Left forelimb (tissue), 1 donor: ENCODE measurements at places on chromosomes 1 and 21.

- DNase-seq = no peak
These were observed 68.5 kb downstream of the DYRK1A start for GRCh38 chr21:37435120-37435519.

DNA sequence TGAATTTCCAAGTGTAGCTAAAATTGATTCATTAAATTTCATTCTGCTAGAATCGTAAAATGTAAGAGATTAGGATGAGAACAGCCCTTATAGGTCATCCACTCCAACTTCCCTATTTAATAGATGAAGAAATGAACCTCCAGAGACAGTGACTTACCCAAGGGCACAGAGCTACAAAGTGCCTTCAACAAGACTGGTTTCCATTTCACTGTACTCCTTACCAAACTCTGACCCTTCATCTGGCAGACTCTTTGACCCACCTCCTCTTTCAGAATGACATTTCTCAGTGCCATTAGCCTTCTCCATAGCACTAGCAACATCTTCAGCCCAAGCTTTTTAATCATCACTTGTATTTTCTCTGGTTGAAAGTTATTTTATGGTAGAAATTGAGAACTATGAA is 161.3 kb downstream of the NEK7 start:
- no peak for DNase-seq

DNA sequence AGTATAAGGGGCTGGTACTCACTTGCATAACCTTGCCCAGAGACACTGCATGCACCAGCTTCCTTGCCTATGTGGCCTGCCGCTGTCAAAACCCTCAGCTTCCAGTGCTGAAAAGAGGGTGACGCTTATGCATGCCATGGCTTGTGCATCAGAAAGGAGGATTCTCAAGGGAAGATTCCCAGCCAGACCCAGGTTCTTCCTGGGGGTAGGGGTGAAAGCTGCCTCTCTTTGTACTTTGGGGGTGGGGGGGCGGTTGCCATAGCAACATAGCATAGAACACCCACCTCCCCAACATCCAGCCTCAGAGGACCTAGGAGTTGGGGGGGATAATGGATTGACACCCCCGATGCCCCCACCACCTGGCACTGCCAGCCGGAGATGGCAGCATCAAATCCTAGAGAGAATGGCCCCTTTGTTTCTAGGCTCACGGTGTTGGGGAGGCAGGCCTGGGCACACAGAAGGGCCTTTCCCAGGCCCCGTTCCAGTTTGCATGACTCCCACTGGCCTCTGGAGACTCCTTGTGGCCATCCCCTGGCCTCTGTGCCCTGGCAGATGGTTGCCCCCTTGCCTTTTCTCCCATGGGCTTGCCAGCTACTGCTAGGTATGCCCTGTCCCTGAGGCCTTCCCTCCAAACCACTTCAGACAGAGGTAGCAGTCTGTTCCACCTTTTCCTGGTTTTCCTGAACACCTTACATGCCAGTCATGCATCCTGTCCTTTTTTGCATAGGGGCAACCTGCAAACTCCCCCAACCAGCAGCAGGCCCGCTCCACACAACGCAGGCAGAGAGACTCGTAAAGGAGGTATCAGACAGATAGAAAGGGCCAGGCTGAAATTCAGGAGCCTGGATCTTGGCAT is 44.6 kb downstream of the RHBG start:
- no peak for DNase-seq

DNA sequence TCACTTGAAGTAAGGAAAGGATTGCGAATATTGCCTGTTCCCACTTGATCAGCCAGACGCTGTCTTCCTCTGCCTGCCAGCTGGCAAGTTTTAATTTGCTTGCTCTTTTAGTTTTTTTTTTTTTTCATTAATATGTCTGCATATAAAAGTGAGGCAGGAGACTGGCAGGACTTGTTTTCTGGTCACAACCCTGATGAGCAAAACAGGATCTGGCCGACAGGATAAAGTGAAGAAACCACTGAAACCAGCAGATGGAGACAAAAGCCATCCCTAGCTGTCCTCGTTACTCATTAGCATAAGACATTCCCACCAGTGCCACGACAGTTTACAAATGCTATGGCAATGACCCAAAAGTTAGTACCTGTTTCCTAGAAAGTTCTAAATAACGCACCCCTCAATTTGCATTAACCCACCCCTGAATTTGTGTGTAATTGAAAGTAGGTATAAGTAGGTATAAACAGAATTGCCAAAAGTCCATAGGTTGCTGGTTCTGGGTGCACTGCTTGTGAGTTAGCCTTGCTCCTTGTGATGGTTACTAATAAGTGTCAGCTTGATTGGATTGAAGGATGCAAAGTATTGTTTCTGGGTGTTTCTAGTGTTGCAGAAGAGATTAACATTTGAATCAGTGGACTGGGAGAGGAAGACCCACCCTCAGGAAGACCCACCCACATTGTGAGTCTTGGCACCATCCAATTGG is 60.8 kb downstream of the ZNF684 start:
- DNase-seq = no peak

DNA sequence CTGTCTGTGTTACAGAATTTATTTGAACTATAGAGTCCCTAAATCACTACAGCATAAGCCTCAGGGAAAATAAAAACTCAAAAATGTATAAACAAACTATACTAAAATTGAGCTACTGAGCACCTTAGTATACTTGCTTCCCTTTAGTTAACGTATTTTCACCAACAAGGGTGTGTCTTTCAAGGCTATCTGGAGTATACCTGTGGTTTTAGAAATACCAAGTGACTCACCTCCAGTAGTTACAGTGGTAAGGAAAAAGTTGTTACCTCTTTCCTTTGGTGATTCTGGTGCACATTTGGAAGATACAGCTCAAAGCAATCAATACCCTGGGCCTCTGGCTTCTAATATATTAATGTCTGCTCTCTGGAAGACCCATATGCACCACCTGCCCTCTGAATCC is 68.0 kb upstream of the C1orf105 start:
- no peak for DNase-seq

GRCh38 chr1:115717541-115717940 is 51.0 kb downstream of the CASQ2 start:
- DNase-seq = no peak

DNA sequence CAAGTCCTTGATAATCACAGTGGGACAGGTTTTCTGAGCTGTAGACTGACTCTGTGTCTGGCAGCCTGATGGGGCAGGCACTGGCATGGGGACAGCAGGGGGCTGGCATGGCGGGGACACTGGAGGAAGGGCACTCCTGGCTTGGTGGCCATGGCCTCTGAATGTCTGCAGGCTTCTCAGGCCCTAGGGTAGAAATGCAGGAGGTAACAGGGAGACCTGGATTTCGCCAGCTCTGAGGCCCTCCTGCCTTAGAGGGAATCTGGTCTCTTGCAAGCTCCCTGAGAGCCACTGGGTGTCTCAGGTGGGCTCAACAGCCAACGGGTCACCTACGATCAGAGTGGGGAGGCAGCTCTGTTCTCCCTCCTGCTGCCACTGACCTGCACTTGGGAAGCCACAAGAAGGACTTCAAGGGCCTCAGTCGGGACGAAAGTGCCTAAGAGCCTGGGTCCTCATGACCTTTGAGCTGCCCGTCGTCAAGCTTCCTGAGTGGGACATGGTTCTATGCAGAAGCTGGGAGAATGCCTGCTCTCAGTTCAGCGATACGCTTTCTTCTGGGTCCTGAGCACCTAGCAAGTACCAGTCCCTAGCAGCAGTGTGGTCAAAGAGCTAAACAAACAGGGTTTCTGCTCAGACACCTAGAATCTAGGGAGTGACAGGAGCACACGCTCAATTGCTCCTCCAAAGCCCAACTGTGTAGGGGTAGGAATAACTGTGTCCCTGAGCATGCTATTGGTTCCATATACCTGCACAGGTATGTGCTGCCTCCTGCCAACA is 569.0 kb downstream of the PTPRU start:
- DNase-seq = peak; percentile 44

GRCh38 chr1:237411621-237412020 is 369.6 kb downstream of the RYR2 start:
- DNase-seq = no peak

DNA sequence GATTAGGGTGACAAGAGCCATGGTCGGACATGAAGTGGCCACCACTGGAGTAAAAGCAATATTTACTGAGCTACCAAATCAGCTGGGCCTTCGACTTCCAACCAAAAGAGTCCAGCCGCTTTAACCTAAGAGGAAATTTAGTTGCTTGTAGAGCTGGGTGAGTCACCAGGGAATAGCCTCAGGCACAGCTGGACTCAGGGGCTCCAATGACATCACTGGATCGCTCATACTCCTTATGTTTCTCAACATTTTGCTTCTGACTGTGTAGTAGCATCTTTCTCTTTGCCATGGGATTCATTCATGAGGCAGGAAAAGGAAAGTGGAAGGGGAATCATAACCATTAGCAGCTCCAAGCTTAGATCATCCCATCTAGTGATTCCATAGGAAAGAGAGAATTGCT is 664.4 kb downstream of the MATN1 start:
- no peak for DNase-seq

- DNase-seq = no peak
These were observed 31.1 kb downstream of the CASZ1 start for GRCh38 chr1:10765304-10765703.

DNA sequence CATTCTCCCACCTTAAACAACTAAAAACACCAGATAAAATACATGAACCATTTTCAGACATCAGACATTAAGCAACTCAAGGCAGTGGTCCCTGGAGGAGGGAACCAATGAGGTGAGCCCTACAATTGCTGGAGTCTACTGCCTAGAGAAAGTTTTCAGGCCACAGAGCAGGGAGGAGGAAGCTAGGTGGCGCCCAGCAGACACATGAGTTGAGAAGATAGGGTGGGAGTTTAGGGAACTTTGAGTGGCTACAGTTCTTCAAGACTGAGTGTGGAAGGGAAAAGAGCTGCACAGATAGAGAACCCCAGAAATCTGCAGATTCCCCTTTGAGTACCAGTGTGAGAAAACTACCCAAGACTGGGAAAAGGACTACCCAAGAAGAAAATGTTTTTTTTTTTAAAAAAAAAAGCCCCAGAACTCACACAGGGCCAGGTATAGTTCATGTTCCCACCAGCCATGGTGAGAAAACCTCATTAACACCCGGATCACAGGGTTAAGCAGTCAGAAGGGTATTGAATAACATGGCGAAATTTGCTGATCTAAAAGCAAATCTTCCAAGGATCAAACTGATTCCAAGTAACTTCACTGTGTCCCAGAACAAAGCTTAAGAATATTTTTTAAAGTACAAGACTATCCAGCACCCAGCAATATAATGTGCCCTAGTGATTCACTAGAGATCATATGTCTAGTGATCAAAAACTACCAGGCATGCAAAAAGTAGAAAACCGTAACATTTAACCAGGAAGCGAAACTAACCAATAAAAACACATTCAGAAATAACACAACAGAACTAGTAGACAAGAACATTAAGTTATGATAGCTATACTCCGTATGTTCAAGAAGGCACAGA is 12.0 kb downstream of the ALDH9A1 start:
- DNase-seq = no peak

- DNase-seq = no peak
These were observed 25.9 kb downstream of the SZRD1 start for GRCh38 chr1:16392740-16393569.

DNA sequence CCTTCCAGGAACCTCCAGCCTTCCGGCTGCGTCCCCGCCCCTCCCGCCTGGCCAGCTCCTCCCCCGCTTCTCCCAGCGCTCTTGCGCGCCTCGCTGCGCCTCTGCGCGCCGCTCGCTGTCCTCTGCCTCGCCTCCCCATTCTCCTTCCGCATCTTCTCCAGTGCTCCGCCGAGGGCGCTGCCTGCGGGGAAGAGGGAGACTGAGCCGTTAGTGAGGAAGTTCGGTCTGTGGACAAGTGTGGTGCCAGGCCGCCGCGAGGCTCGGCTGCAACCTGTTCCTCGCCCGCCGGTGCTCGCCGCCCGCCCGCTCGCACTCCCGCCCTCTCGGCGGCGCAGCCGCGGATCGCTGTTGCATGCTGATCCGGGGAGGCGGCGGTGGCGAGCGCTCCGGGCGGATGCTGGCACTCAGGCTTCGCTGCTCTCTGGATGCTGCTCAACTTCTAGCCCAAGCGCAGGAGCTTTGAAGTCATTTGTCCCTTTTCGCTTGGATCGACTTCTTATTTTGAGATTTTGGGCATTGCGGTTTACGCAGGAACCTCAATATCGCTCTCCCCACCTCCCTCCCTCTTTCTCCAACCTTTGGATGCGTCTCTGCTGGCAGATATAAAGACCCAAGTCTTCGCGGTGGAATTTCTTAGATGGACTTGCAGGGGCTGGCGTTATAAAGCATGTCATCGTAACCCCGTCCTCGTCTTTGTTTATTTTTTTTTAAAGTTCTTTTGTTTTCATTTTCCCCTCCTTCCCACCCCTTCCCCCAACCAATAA is 614 bp upstream of the CACNA1E start:
- no peak for DNase-seq

DNA sequence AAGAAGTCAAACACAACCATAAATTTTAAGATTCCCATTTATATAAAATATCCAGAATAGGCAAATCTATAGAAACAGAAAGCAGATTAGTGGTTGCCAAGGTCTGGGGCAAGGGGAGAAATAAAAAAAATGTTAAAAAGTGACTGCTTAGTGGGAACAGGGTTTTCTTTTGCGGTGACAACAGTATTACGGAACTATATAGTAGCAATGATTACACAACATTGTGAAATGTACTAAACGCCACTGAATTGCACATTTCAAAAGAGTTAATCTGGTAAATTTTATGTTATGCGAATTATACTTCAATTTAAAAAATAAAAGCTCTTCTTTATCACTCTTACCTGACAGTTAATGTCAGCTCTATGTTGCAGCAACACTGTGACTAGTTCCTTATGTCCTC is 105.2 kb downstream of the ACBD6 start:
- no peak for DNase-seq

DNA sequence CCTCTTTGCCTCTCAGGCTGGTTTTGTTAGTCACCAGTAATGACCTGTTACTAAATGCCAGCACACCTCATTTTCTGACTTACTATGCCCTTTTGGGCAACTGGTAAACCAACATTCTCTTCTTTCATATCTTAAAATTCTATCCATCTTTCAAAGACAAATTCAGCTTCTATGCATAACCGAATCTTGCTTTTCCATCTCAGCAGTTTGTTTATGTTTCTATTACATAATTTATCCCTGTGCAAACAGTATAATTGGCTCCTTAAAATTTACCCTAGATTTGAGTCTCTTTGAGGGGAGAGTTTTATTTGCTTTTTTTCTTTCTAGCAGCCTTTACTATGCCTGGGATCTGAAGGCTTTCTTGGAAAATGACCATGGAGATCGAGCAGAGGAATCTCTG is 58.5 kb upstream of the SIPA1L2 start:
- no peak for DNase-seq

- DNase-seq = no peak
These were observed 127.3 kb upstream of the KIAA0040 start for GRCh38 chr1:175319912-175320230.

DNA sequence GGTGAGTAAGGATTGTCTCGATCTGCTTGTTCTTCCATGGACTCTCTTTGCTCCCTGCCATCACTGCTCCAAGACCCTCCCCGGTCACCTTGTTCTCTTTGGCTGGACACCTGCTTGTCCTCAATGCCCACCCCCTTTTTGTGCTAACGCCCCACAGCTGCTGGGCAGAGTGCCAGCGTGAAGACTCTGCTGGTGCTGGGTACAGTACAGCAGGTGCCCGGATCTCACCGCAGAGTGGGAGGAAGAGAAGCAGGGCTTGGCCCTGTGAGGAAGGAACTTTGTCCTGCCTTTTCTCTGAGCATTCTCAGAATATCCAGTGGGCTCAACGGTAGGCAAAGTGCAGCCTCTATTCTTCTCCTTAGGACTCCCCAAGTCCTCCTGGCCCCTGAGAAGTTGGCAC is 90.1 kb downstream of the PLXNA2 start:
- no peak for DNase-seq

- DNase-seq = no peak
These were observed 100.8 kb upstream of the KIAA1614 start for GRCh38 chr1:180811886-180812285.

- DNase-seq = no peak
These were observed 970 bp downstream of the TNFRSF1B start for GRCh38 chr1:12167493-12168429.
